Left ventricle myocardium superior (tissue), 1 donor: ENCODE measurements at places on chromosomes 16 and 17.

- DNase-seq = no peak
Observed at GRCh38 chr16:6753553-6753952, 579.1 kb upstream of the RBFOX1 start.

- DNase-seq = peak; percentile 77
Observed at GRCh38 chr17:50841949-50842354, 6.6 kb downstream of the WFIKKN2 start.

GRCh38 chr16:10178080-10178479 is 4.1 kb downstream of the GRIN2A start:
- DNase-seq = no peak

DNA sequence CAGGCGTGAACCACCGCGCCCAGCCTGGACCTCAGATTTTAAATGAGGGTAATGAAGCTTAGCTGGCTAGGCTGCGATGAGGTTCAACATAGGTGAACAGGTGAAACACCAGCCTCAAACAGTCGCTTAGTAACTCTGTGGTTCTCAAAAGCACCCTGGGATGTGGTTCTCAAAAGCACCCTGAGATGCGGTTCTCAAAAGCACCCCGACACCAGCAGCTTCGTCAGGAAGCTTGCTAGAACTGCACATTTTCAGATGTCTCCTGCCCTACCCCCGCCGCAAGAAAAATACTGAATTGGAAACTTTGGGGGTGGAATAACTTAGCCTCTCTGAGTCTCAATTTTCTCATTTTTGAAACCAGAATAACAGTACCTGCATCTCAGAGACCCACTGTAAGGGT is 86.7 kb upstream of the XYLT1 start:
- no peak for DNase-seq

- no peak for DNase-seq
Observed at GRCh38 chr17:31387438-31387837, 4.0 kb upstream of the RAB11FIP4 start.

DNA sequence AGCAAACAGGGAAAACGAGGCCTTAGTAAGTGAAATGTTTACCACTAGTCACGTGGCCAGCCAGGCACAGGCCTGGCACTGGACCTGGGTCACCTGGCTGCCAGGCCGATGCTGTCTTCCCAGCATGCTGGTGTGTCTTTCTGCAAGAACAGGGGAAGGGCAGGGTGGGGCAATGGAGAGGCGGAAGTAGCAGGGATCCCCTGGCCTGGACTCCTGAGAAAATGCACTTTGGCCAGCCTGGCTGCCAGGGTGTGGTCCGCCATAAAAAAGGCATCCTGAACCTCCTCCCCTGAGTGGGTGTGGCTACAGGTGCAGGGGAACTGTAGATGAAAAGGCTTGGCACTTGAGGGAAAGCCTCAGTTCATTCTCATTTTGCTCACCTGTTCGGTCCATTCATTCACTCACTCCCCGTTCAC is 1.0 kb upstream of the ANKRD40CL start:
- DNase-seq = no peak

DNA sequence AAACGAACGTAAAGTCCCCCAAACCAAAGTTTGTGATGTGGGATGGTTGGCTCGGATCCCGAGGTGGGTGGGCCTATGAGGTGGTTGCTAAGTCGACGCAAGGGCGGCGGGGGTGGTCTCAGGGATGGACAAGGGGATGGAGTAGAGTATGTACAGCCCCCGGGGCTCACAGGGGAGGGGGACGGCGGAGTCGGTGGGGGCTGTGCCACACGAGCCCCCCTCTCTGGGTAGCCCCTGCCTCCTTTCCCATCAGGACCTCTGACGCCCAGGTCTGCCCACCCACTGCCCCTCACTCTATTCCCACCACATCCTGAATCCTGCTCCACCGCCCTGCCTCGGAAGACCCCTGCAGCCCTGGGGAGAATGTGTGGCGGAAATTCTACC is 15.2 kb downstream of the IL34 start:
- no peak for DNase-seq

GRCh38 chr17:50953831-50954601 is 87.9 kb upstream of the TOB1 start:
- DNase-seq = peak; percentile 68

- no peak for DNase-seq
Observed at GRCh38 chr17:73785958-73786743, 141.9 kb upstream of the SDK2 start.

DNA sequence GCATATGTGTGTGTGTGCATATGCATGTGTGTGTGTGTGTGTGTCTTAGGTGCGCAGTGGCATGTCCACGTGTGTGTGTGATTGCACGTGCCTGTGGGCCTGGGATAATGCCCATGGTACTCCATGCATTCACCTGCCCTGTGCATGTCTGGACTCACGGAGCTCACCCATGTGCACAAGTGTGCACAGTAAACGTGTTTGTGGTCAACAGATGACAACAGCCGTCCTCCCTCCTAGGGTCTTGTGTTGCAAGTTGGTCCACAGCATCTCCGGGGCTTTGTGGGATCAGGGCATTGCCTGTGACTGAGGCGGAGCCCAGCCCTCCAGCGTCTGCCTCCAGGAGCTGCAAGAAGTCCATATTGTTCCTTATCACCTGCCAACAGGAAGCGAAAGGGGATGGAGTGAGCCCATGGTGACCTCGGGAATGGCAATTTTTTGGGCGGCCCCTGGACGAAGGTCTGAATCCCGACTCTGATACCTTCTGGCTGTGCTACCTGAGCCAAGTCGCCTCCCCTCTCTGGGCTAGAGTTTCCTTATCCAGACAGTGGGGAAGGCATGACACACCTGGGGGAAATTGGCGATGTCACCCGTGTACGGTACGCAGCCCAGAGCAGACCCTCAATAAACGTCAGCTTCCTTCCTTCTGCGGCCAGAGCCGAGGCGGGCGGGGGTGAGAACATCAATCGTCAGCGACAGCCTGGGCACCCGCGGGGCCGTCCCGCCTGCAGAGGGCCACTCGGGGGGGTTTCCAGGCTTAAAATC is 47.6 kb downstream of the IL21R start:
- no peak for DNase-seq

GRCh38 chr16:53022374-53022773 is 30.3 kb downstream of the CHD9NB start:
- DNase-seq = no peak

- DNase-seq = no peak
Observed at GRCh38 chr17:82231312-82231561, 2.4 kb downstream of the SLC16A3 start.

GRCh38 chr16:53839150-53839549 is 135.2 kb downstream of the FTO start:
- DNase-seq = no peak

DNA sequence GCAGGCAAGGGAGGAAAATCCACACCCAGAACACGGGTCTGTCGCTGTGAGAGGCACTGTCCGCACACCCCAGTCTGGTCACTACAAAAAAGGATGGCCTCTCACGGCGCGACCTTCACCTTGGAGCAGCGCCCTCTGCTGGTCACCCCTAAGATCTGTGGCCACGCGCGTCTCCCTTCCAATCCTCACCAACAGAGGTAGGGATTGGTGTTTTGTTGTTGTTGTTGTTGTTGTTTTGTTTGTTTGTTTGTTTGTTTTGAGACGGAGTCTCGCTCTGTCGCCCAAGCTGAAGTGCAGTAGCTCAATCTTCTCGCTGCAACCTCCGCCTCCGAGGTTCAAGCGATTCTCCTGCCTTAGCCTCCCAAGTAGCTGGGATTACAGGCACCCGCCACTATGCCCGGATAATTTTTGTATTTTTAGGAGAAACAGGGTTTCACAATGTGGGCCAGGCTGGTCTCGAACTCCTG is 15.0 kb upstream of the C17orf58 start:
- peak; percentile 68 for DNase-seq

DNA sequence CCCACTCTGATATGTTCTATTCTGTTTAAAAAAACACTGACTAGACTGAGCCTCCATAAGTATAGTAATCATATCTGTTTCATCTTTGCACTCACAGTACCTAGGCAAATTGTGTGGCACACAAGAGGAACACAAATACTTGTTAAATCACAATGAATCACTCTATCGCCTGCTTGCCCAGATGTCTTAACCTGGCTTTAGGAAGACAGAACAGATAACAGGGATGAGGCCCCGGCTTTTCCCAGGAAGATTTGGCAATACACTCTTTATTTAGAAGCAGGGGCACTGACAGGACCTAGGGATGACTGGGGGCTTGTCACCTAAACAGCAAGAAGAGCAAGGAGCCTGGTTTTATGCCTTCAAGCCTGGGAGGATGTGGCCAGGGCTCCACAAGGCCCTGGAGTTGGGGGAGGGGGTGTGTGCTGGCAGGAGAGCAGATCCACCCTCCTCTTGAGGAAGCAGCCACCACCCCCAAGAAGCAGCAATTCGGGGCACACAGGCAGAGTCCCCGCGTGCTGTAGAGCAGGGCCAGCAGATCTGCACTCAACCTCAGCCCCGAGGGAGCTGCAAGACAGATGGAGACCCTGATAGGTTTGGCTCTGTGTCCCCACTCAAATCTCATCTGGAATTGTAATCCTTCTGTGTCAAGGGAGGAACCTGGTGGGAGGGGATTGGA is 41.0 kb upstream of the KSR1 start:
- DNase-seq = no peak

- no peak for DNase-seq
Observed at GRCh38 chr16:72241930-72242329, 70.0 kb upstream of the PMFBP1 start.

GRCh38 chr16:22012241-22012640 is 4.3 kb downstream of the MOSMO start:
- DNase-seq = no peak

- peak; percentile 70 for DNase-seq
Observed at GRCh38 chr17:77400445-77400870, 259.7 kb downstream of the SEC14L1 start.

DNA sequence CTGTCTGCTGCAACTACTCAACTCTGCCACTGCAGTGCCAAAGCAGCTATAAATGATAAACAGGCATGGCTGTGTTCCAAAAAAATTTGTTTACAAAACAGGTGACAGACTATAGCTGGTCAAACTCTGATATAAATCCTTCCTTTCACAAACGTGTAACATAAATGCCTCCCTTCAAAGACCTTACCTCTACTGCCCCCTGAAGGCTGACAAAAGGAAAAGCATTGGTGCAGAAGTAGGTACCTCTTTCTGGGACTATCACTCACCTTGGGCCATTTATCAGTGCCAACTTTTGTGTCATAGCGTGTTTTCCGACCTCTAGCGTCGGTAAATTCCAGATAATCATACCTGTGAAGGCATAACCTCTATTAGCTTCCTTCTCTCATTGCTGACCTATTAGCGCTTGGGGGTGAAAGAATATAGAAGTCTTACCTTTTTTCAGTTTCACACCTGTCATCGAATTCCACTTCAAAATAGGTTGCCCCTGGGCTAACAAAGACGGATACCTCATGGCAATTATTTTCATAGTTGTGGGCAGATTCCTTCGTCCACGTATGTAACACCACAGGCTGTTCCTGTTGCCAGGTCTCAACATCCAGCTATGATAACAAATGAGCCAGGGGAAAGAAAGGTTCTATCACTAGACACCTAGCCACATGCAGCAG is 67.9 kb downstream of the ZZEF1 start:
- DNase-seq = no peak
